Stimulated activated CD8-positive, alpha-beta memory T cell treated with anti-CD3 and anti-CD28 coated beads, Interleukin-4, amount 100 ng/mL, for 1 hour (primary cell): ENCODE measurements at places on chromosomes 12 and 14.

- DNase-seq: no peak
Measured at GRCh38 chr14:85953265-85953664, 423.3 kb downstream of the FLRT2 start.

- DNase-seq: no peak
Measured at GRCh38 chr14:90614696-90615516, 201.3 kb downstream of the TTC7B start.

- DNase-seq: no peak
Measured at GRCh38 chr12:684416-684815, 21.2 kb upstream of the NINJ2 start.

GRCh38 chr12:117854339-117855012 lies 114.3 kb downstream of the KSR2 start:
- no peak for DNase-seq

DNA sequence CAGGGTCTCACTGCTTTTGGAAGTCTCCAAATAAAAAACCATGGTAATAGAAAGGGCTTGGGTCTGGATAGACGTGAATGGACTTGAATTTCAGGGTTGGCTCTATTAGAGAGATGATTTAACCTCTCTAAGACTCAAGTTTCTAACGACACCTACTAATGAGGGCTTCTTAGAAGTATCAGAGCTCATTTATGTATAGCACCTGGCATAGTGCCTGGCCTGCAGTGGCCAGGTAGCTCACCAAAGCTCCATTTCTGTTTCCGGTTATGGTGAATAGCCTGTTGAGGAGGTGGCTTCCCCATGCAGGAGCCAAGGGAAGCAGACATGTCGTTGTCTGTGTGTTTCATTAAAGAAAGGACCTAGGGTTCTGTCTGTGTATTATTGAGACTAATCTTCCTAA lies 108.6 kb downstream of the ETV6 start:
- no peak for DNase-seq

DNA sequence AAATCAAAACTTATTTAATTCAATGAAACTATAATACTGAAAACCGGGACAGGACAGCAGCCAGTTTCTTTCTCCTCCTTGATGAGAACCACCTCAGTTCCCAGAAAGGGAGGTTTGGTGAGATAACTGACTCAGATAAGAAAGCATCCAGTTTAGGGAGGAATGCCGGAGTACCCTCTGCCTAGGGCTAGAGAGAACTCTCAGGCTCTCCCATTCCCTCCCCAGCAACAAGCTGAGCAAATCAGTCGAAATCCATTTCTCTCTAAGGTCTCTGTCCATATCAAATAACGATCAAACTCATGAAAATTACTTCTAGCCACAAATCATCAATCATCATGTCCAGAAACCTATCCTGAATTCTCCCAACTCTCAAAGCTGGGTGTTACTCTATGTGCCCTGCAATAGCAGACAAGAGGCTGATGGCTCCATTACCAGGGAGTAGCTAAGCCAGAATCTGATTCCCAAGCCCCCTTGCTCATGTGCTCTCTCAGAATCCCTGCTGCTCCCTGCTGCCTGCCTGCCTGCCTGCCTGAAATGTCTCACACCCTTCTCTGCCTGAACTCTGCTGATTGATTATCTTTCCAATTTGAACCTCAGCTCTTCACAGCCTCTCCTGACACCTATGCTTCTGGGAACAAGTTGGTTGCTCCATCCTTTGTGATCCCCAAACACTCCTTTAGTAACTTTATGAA lies 49.4 kb downstream of the SLC25A47 start:
- no peak for DNase-seq

DNA sequence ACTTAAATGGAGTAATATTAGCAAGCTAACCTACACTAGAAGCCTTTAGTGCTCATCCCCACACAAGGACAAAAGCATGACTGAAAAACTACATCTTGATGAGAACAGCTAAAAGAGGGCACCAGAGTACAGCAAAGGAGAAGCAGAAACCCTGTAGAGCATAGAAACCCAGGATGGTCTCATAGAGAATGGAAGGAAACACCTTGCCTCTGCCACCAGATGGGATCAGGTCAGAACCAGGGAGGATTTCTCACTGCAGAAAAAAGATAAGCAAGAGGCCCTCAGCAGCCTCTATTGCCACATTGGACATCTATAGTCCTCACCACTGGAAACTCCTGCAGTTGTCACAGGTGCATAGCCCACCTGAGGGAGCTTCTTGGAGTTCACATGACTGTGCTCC lies 13.6 kb upstream of the ZNF705A start:
- no peak for DNase-seq

DNA sequence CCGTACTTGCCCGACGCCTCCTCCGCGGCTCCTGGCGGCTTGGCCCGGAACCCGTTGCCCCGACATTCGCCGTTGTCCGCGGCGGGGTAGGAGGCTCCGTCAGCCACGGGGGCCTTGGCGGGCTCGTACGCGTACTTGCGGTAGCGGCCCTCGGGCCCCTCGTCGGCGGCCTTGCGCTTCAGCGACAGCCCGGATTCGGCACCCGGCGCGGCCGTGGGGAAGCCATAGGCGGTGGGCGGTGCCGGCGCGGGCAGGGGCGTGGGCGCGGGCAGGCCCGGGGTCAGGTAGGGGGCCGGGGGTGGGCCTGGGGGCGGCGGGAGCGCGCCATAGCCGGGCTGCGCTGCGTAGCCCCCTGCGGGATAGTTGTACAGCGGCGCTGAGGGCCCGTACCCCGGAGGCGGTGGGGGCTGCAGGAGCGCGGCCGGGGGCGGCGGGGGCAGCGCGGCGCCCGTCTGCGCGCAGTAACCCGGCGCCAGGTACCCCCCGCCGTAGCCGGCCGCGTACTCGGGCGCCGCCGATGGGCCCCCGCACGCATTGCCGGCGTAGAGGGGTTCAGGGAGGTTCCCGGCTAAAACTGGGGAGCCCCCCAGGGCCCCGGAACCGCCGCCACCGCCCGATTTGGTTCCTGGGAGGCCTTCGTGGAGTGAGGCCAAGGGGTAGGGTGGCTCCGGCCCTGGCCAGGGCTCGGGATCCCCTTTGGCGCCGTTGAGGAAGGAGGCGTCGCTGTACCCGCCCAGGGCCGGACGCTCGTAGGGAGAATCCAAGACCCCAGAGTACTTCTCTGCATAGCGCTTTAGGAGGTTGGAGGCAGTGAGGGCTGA lies 26.9 kb downstream of the FIGNL2 start:
- peak; percentile 14 for DNase-seq

DNA sequence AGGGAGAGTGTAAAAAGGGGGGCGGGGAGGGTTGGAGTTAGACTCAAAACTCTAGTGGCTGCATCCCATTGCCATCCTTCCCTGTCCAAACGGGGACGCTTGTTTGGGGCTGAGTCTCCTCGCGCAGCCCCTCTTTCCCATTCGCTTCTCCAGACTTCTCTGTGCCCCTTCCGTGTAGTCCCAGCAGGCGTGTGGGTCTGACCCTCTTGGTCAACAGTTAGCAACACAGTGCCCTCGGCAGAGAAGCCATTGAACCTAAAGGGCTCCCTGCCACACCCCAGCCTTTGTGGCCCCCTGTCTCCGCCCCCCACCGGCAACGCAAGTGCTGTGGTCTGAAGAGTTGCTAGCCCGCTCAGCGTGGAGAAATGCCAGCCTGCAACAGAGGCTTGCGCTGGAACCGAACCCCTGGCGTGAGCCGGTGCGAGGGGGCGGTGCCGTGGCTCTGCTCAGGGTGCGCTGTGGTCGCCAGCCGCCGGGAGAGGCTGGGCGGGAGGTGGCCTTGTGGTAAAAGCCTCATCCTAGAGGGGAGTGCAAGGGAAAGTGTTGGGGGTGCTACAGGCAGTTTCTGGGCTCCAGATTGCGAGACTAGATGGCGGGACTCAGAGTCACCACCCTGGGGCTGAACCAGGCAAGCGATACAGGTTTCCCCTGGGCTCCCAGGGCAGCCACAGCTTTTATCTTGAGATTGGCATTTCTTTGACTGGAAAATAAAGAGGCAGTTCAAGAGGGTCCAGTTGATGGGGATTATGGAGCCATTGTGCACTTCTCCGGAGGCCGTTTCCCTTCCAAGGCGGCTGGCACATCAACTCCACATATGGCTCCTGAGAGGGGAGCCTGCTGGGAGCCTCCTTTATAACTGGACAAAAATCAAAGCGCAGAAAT lies 2.1 kb downstream of the PLXNC1 start:
- no peak for DNase-seq

DNA sequence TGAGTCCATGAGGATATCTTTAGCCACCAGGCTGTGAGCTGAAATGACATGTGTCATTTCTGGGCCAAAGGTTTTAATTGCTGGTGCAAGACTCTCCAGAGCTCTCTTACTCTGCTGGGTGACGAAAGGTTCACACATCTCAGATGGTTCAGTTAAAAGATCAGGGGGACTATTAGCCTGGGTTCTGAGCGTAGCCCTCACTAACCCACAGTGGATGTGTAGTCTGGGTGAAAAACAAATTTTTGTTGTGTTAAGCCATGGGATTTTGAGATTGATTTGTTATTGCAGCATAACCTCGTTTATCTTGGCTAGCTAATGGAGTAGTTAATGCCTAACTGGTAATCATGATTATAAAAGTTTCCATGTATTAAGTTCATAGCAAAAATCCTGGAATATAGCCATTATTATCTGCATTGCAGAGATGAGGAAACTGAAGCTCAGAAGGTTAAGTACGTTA lies 251.5 kb downstream of the RMST start:
- DNase-seq: no peak

DNA sequence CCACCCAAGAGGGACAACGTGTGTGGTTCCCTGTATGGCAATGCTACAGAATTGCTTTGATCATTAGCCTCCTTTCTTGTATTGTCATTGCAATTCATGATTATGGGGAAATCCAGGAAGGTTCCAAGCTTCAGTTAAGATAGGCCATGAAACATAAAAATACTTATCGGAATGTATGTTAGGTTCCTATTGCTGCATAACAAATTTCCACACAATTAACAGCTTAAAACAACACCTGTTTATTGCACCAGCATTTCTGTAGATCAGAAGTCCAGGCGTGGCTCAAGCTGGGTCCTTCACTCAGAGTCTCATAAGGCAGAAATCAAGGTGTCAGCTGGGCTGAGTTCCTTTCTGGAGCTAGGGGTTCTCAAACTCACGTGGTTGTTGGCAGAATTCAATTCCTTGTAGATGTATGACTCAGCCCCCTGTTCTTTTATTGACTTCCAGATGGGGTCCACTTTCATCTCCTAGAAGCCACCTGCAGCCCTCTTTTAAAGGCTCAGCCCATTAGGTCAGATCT lies 365.6 kb upstream of the TMPO start:
- no peak for DNase-seq

GRCh38 chr12:27334042-27334720 lies 1.5 kb downstream of the BMAL2 start:
- DNase-seq: no peak

GRCh38 chr12:103947871-103948555 lies 17.7 kb upstream of the TDG start:
- no peak for DNase-seq

DNA sequence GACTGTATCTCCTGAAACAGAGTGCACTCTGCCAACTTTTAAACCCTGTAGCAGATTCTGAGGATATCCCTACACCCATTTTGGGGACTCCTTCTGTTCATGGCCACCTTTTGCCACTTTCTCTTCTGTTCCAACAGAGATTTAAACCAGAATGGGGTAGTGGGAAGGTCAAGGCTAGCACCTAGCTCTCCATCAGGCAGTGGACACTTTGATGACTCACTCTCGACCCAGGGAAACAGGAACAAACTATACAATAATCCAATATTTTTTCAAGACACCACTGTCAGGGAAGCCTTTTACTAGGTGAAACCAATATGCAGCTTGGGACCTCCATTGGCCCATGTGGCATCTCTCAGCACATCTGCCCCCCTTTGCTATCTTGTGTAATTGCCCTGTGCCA lies 103.6 kb downstream of the DAAM1 start:
- no peak for DNase-seq

DNA sequence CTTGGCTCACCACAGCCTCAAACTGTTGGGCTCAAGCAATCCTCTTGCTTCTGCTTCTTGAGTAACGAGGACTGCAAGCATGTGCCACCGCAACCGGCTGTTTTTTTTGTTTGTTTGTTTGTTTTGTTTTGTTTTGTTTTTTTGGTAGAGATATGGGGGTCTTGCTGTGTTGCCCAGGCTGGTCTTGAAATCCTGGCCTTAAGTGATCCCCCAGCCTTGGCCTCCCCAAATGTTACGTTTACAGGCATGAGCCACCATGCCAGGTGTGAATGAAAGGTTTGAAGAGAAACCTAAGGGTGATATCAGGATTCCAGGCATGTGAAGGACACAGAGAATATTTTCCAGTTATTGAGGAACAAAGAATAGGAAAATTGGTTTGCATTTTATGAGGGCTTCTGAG lies 45.0 kb downstream of the ANO6 start:
- no peak for DNase-seq

GRCh38 chr14:21091821-21092272 lies 6.6 kb downstream of the ZNF219 start:
- DNase-seq: no peak

GRCh38 chr12:66620688-66621087 lies 58.2 kb downstream of the GRIP1 start:
- DNase-seq: no peak

DNA sequence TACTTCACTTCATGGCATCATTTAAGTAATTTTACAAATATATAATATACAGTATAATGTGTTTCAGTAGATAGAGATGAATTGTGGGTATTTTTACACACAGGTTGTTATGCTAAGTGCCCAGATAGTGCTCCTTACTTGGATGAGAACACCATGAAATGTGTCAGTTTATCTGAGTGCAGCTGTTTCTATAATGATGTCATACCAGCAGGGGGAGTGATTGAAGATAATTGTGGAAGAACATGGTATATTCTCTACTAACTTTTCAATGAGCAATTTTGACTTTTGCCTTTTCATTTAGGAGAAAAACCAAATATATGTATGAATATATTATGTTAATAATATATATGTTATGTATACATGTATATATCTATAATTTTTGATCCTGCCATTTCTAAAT lies 221.6 kb downstream of the LRRK2 start:
- DNase-seq: no peak

- DNase-seq: no peak
Measured at GRCh38 chr14:64684091-64684490, 20.1 kb upstream of the PLEKHG3 start.

DNA sequence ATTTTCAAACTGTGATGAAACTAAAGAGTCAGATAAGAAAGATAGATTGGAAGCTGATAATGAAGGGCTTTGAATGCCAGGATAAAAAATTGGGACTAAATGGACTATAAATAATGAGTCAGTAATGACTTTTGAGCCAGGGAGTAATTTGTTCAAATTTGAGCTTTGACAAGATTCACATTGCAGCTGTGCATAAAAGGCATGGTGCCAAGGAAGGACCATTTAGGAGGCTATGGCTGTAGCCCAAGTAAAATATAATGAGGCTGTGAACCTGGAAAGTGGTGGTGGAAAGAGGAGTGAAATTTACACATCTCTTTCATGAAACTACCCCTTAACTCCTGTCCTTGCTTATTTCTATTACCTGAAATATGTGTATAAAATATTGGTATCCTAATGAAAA lies 218.5 kb downstream of the SLC6A15 start:
- DNase-seq: no peak
